Stimulated activated CD4-positive, alpha-beta T cell treated with anti-CD3 and anti-CD28 coated beads, Interleukin-4, amount 100 ng/mL, for 48 hours (primary cell): ENCODE measurements at places on chromosomes 7 and 10.

GRCh38 chr7:88669913-88670312 is 89.6 kb upstream of the ZNF804B start:
- DNase-seq, result no peak

GRCh38 chr10:88986549-88987242 is 3.9 kb upstream of the FAS start:
- no peak for DNase-seq

GRCh38 chr10:4359003-4359402 is 467.0 kb upstream of the AKR1E2 start:
- DNase-seq, result no peak

DNA sequence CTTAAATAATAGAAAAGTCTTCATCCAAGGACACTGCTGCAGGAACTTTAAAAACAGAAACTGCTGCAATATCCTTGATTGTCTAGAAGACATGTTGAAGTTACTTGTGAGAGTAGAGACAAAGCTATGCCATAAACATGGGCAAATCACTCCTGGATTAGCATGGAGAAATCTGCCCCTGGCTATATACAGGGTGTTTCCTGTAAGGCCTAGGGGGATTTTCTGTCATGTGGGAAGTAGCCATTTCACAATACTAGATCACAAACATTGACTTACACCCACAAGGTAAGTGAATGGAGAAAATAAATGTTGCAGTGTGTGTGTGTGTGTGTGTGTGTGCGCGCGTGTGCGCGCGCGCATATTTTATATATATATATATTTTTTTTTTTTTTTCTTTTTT is 35.2 kb upstream of the PDK4 start:
- no peak for DNase-seq

GRCh38 chr10:18397906-18398305 is 253.5 kb downstream of the NSUN6 start:
- DNase-seq, result no peak

GRCh38 chr10:70668454-70668970 is 3.8 kb upstream of the ADAMTS14 start:
- DNase-seq, result no peak

DNA sequence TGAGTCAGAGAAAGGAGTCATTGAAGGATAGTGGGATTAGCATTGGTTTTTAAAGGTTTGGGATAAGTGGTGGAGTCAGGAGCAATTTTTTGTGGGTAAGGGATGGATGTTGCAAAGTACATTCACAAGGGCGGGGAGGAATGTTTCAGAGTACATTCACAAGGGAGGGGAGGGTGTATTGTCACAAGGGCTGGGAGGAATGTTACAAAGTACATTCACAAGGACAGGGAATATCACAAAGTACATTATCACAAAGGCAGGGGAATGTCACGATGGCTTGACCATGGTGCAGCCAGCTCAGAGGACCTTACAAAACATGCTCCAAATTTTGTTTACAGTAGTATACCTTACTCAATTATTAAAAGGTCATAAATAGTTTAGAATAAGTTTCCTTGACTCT is 30.3 kb downstream of the C1GALT1 start:
- DNase-seq, result no peak

GRCh38 chr10:33117230-33117629 is 159.2 kb upstream of the ITGB1 start:
- no peak for DNase-seq

DNA sequence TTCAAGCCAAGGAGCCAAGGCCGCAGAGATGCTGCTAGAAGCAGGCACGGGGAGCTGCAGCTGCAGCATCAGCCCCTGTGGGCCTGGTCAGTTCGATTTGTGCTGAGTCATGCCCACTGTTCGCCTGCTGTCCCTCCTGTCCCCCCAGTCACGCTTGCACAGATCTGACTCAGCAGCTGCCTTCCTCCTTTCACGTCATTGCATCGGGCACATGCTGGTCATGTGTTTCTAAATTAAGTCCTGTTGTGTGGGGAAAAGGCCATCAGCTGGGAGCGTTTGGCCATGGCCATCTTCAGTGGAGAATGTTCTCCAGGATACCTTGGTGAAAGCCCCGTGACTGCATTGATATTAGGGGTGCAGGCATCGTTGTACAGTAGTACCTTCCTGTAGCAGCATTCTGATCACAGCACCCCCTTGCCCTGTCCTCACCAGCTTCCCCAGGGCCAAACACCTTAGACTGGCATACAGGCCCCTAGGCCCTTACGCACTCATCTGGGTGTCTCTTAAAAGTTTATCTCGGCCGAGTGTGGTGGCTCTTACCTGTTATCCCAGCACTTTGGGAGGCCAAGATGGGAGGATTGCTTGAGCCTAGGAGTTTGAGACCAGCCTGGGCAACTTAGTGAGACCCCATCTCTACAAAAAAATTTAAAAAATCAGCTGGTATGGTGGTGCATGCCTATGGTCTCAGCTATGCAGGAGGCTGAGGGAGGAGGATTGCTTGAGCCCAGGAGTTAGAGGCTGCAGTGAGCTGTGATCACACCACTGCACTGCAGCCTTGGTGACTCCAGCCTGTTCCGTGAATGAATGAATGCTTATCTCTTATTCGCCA is 23.2 kb downstream of the POR start:
- DNase-seq, result no peak

GRCh38 chr10:31383810-31384588 is 65.0 kb downstream of the ZEB1 start:
- no peak for DNase-seq

DNA sequence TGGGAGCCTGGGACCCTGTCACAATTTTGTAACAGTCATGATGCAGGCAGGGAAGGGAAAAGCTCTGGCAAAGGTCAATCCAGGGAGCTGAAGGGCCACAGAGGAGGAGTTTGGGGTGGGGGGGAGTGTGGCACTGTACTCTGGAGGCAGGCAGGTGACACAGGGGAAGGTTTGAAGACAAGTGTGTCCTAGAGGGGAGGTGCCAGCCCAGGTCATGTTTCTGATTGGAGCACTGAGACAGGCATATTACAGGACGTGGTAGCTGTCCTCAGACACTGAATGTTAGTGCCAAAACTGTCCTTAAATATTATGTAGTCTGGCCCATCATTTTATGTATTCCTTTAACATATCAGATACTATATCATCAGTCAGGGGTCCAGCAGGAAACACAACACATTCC is 75.6 kb upstream of the LRRC4 start:
- DNase-seq, result no peak

GRCh38 chr10:16792675-16793074 is 24.5 kb downstream of the RSU1 start:
- DNase-seq, result no peak

DNA sequence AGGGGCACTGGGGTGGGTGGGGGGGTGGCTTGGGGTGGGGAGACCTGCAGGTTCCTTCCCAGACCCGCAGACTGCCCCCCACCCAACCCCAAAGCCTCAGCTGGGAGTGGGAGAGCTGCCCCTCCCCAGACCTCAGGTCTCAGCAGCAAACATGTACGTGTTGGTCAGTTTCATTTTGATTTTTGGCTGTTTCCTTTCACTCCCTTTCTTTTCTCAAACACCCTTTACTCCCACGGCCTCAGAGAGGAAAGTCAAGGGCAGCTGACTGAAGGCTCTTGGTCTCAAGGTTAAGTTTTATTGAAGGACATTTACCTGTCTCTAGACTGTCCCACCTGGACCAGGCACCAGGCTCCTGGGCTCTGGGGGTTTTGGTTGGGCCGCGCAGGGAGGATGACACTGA is 34.1 kb upstream of the HSPB1 start:
- DNase-seq, result no peak

DNA sequence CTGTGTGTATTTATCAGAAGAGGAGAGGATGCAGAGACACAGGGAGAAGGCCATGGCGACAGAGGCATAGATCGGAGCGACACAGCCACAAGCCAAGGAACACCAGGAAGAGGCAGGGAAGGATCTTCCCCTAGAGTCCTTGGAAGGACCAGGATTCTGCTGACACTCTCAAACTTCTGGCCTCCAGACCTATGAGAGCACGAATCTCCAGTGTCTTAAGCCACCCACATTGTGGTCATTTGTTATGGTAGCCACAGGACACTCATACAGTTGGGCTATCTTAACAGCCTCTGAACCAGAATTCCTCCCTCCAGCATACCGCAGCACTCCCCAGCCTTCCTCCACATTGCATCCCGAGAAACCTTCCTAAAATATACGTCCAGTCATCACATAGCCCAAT is 367.0 kb upstream of the MGMT start:
- no peak for DNase-seq

DNA sequence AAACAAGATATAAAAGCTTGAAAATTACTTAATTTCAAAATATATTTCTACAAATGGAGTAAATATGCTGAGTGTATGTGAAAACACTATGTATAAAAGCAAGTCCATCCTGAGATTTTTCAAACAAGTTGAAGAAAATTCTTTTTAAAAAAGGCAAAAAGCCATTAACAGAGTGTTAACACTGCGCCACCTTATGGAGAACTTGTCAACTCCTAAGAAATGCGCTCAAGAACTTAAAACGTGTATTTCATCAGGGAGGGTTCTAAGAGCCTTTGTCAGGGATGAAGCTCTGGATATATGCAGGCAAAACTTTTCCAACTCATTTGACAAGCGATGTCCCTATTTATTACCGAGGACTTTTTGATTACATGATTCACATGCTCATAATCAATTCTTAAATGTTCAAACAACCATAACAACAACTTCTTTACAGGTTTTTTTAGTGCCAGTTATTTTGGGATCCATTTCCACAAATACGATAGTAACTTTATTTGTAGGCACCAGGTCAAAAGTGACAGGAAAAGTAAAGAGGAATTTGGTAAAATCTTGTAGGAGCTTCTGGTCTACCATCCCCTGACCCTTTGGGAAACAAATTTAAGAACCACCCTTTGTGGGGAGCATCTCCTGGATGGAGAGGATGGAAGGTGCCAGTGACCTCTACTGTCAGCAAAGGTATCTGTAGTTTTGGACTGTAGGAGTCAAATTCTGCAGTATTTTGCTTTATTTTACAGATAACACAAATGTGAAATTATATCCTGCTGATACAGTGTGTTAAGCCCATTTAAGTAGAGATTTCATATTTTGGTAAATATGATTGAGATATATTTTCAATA is 23.2 kb downstream of the CALCR start:
- DNase-seq, result no peak

GRCh38 chr7:49324707-49325106 is 400.4 kb downstream of the CDC14C start:
- no peak for DNase-seq

GRCh38 chr7:158252081-158252836 is 335.4 kb downstream of the PTPRN2 start:
- DNase-seq, result no peak

DNA sequence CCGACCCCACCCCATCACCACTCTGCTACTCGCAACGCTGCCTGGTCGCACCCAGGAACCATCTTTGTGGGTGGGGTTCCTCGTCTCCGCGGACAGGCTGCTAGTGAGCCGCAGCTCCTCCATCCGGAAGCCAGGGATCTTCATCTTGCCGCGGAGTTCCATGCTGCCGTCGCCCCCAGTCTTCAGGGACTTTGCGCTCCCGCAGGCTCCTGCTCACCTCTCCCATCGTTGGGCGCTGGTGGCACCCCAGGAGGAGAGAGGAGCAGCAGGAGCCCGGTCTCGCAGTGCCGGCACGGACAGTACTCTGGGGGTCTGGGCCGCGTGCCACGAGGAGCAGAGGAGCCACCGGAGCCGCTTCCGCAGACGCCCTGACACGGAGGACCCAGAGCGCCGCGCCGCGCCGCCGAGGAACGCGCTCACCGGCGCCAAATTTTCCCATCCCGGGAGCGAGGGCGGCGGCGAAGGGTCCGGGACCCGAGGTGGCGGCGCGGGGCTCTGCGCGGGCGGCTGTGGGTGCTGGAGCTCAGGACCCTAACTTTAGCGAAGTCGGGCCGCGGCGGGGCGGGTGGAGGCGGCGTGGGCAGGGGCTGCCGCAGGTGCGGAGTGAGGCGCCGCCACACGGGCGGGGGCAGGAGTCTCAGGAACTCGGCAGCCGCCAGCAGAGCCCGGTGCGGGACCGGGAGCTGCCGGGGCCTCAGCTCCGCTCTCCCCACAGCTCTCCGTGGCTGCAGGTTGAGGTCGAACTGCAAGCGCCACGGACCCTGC is 750.1 kb upstream of the SORCS1 start:
- no peak for DNase-seq

DNA sequence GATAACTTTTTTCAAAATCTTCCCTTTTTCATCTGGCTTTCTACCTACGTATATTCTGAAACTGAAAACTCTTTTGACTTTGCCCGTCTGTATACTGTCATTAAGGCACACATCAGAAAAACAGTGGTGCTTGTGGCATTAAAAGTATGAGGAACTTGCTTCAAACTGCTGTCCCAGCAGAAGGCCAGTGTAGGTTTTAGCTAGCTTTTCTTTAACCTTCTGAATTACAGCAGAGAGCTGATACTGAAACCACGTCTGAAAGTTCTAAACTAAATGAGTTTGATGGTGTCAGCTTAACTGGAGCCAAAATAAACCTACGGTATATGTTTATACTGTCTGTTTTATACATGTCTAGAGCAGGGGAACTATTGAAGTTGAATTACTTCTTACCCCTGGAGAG is 283.4 kb downstream of the TFEC start:
- DNase-seq, result no peak

DNA sequence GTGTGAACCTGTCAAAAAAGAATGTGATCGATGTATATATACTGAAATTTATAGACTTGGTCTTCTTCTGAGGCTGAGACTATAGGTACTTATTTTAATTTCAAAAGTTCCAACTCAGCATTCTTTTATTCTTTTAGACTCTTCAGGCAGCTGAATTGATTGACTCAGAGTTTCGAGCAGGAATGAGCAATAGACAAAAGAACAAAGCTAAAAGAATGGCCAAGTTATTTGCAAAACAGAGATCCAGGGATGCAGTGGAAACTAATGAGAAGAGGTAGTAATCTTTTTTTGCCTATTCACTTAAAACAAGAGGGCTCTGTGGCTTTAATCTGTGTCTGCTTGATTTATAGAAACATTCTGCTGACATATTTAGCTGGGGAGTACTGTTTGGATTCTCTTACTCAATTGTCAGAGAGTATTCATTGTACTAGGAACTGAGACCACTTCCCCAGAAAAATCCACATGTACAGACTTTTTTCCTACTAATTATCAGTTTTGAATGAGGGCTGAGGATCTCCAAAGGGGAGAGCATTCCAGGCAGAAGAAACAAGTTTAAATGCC is 30.1 kb downstream of the BTAF1 start:
- DNase-seq, result no peak

DNA sequence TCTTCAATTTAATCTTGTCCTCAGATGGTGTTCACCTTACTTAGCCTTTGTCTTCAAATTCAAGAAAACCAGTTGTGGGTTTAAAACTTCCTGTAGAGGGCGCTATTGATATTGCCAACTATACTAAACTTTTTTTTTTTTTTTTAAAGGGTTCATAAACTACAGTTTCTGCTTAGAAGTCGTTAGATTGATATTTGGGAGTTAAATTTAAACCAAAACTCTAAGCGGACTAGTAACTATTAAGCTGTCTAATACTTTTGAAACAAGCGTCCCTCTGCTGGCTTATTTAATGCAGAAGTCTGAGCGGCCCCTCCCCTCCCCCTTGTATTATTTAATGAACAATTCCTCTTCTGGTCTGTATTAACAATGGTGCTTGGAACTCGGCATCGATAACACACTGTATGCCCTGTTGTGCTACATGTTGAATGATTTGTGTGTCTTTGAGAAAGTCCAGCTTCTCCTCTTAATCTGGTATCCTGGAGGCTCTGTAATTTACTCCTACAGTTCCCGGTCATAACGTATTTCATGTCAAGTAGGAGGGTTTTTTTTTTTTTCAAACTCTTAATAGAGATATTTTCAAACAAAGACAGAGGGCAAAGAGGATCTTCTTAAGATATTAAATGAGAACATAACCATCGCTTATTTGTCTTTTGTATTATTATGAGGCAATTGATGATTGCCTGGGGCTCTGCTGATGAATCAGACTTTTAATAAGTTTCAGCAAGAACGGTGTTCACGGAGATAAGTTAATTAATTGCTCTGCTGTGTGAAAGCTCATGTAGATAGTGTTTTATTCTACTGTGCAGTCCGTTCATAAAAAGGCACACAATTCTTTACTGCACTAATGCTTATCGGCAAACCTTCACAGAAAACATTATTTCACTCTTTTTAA is 22.6 kb upstream of the CREB5 start:
- DNase-seq, result no peak
